B cell (primary cell): ENCODE measurements at places on chromosomes 2 and 18. TPM values are rescaled to one million over a fixed set of nuclear protein-coding genes. Genes with fewer than 3 reads are reported as not detected.

The MTA3 gene
- 33.2 and 40.1 TPM in 2 replicates for total RNA-seq

DNA sequence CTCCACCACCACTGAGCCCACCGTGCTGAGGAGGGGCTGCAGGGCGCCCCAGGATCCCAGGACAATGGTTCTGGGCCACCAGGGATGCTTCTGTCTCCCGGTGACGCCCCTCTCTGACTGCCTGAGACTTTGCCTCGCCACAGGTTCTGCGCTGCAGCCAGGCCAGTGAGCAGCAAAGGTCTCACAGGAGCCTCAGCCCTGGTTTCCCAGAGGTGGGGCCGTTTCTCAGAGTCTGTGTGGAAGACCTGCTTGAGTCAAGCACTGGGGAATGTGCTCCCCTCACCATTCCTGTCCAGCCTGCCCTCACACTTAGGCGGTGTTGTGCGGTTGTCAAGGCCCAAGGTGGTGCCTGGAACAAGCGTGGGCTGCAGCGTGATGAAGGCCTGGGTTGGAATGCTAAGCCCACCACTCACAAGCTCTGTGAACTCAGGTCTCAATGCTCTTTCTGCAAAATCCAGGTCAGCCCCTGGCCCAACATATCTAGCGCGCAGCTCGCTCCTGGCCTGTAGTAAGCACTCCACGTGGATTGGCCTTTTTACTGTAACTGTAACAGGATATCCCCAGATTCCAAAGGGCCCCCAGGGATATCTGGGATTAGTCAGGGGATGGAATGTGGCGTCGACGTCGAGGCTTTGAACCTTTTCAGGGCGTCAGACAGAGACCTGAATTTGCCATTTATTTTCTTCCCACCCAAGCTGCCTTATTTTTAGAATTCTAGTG, 47.6 kb downstream of the PLB1 start:
- no peaks in the 10 kb centered on the region for H3K4me1 ChIP-seq
- no peak overlapping the region for H3K4me3 ChIP-seq

- no peak overlapping the region for H3K4me3 ChIP-seq
- no peaks in the 10 kb centered on the region for H3K4me1 ChIP-seq
- no peak overlapping the region for H3K27ac ChIP-seq
- no peaks in the 10 kb centered on the region for H3K27me3 ChIP-seq
- no peak for DNase-seq
- peaks cover 6% of the 10 kb centered on the region for H3K36me3 ChIP-seq
Measured at GRCh38 chr18:36783792-36784191, 45.0 kb downstream of the TPGS2 start.

- H3K27me3 ChIP-seq = no peaks in the 10 kb centered on the region
- no peak overlapping the region for H3K27ac ChIP-seq
- H3K4me3 ChIP-seq = no peak overlapping the region
Measured at GRCh38 chr2:148461876-148462275, 182.7 kb upstream of the EPC2 start.

DNA sequence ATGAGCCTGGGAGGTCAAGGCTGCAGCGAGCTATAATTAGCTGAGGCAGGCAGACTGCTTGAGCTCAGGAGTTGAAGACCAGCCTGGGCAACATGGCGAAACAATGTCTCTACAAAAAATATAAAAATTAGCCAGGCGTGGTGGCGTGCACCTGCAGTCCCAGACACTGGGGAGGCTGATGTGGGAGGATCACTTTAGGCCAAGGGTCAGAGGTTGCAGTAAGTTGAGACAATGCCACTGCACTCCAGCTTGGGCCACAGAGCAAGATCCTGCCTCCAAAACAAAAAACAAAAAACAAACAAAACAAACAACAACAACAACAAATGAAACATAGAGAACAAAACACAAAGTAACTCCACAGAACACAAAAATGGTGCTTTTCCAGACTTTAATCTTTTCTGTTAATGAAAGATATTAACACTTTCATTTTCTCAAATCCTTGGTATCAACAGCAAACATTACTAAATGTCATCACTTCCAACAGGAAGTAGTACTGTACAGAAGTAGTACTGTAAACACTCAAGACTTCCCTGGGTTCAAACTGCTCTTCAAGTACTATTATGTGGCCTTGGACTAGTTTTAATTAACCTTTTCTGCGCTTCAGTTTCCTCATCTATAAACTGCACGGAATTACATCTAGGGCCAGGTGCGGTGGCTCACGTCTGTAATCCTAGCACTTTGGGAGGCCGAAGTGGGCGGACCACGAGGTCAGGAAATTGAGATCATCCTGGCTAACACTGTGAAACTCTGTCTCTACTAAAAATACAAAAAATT, 27.9 kb downstream of the PUM2 start:
- H3K4me3 ChIP-seq = no peak overlapping the region
- H3K27me3 ChIP-seq = no peaks in the 10 kb centered on the region
- H3K27ac ChIP-seq = no peak overlapping the region
- H3K4me1 ChIP-seq = peaks cover under 1% of the 10 kb centered on the region
- no peak for DNase-seq
- H3K36me3 ChIP-seq = peaks cover 74% of the 10 kb centered on the region
